ENCODE measurements at places on chromosomes 5 and 9.

- no peak for DNase-seq
Observed at GRCh38 chr5:79962575-79963222, 28.4 kb downstream of the MTX3 start.

DNA sequence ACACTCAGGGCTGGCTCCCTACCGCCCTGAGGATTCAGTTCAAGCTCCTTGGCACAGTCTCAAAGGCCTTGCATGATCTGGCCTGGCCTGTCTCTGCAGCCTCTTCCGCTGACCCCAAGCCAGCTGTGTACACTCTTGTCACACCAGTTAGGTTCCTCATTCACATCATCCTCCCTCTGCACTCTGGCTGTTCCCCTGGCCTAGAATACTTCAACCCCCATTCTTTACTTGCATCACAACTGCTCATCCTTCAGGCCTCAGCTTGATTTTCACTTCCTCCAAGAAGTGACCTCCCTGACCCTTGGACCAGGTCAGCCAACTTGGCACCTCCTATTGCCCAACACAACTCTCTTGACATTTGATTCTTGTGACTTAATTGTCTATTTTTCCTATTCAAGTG lies 18.9 kb upstream of the PFDN1 start:
- no peak for DNase-seq

GRCh38 chr5:129031886-129032683 lies 62.5 kb upstream of the ISOC1 start:
- DNase-seq: no peak

GRCh38 chr5:67235399-67236110 lies 39.0 kb upstream of the CD180 start:
- no peak for DNase-seq
